ENCODE measurements at places on chromosomes 13 and 19. TPM values are rescaled to one million over a fixed set of nuclear protein-coding genes. Genes with fewer than 3 reads are reported as not detected.

GRCh38 chr13:33194820-33195692 is 90.5 kb downstream of the STARD13 start:
- DNase-seq, result no peak

DNA sequence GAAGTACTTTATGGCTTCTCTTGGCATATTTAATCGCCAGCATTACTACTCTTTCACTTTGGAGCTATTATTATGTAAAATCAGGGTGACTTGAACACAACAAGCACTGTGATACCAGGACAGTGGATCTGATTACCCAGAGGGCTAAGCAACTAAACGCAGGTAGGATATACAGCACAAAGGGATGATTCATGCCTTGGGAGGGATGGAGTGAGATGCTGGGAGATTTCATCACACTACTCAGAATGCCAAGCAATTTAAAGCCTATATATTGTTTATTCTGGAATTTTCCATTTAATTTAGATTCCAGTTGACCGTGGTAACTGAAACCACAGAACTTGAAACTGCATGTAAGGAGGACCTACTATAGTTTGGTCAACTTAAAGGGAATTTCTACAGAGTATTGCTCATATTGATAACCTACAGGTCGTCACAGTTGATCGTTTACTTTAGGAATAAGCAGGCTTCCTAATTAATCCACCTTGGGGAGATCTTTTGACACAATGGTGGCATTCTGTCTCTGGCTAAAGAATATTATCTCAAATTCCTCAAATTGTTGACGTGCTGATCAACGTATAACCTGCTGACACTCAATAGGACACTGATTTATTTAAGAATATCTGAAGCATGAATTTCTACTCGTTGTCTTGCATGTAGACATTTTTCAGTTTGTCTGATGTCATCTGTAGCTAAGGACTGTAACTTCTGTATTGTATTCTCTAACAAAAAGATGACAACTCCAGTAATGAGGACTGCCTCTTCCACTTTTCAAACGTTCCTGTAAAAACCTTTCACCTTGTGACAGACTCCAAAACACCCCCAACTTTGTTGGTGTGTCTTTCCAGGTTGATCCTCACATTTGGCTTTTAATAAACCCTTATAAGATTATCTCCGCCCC is 254.2 kb downstream of the GPC5 start:
- DNase-seq, result peak; percentile 10

DNA sequence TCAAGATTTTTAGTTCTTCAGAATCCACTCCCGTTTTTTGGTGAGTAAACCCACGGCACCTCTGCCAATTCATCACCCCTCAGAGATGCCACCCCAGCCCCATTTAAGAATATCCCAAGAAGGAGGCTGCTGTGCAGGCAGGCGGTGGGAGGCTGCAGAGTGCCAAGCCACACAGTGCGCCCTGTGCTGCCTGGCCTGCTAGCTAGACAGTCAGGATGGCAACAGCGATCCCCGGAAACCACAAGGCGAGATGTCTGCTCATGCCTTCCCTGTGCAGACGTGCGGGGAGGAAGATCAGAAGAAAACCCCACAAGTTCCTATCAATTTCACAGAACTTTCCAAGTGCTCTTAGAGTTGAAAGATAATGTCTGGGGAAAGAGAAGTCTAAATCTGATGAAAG is 64.8 kb upstream of the GPR183 start:
- no peak for DNase-seq

- peak; percentile 77 for DNase-seq
Observed at GRCh38 chr19:49473868-49474541, at the start of gene FLT3LG. TSS of gene FLT3LG (plus strand) at chr19:49474215. CDS start at chr19:49474640, 425 bp downstream.

GRCh38 chr19:19670070-19670551 is 1.5 kb downstream of the ZNF101 start:
- peak; percentile 88 for DNase-seq

- DNase-seq, result no peak
Observed at GRCh38 chr13:109096101-109096500, 466.7 kb downstream of the MYO16 start.

- peak; percentile 78 for DNase-seq
Observed at GRCh38 chr19:41352609-41353465, 885 bp downstream of the TGFB1 start.

DNA sequence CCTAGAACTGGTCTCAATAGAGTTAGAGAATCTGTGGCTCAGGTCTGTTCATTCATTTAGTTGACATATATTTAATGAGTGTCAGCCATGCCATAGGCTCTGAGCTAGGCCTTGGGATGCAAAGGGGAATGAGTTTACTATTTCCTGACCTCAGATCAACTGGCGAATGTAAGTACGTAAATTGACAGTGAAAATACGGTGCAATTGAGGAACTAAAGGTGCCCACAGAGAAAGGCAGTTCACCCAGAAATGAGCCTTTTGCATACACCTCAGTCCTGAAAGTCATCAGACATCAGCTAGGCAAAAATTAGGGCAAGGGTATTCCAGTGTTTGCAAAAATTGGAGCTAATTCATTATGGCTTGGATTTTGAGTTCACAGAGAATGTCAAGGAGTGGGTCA is 20.6 kb upstream of the UPF3A start:
- DNase-seq, result no peak

- no peak for DNase-seq
Observed at GRCh38 chr19:43797556-43797955, 4.7 kb downstream of the LYPD5 start.

DNA sequence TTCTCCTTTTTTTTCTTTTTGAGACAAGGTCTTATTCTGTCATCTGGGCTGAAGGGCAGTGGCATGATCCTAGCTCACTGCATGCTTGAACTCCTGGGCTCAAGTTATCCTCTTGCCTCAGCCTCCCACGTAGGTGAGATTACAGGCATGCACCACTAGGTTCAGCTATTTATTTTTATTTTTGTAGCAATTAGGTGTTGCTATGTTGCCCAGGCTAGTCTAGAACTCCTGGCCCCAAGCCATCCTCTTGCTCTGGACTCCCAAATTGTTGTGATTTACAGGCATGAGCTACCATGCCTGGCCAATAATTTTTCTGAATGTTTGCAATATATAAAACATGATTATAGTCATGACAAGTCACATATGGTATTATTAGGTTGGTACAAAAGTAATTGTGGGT is 161.1 kb upstream of the ATXN8OS start:
- DNase-seq, result peak; percentile 5

DNA sequence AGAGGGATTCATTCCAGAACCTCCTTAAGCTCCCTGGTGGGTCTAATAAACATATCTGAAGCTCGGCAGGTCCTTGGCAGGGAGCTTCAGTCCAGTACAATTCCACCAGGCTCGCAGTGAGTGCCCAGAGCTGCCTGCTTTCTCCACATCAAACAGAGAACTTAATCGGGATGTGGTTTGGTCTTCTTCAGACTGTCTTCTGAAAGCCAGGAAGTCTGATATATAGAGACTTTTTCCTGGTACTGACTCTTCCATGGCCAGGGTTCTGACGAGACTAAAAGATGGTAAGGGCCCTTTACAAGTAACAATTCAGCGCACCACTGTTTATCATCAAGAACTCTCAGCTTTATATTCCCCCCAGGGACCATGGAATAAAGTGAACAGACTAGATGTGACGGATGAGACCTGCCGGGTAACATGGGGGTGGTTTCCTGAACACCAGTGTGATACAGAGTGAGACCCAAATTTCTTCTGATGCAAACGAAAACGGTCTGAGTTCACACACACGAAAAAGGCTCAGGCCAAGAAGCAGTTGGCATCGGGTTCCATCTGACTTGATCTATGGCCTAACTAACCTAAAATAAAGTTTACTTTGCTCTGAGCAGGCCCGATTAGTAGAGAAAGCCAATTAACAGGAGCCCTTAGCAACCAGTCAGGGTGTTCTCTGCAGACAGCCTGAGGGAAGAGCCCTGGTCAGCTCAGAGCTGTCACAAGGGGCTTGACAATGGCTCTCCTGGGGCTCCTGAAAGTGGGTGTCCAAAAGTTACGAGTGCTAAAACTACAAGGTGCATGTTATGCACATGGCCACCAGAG is 29.0 kb downstream of the RANBP3 start:
- no peak for DNase-seq

- no peak for DNase-seq
Observed at GRCh38 chr13:98059276-98059675, 83.6 kb upstream of the FARP1 start.

DNA sequence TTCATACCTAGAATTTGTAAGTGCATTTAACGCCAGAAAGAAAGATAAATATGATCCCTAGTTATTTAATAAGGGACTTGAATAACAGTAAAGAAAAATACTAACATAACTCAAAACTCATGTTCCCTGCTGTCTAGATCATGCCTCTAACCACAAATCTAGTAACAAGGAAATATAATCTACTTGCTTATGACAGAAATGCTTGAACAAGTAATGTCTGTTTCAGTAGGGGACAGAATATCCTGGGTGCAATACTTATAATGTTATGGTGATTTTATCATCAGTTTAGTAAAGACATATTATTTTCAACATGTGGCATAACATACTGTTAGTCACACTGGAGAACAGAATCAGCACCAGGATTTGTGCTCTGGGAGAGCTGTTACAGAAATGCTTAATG is 861.9 kb upstream of the SLITRK1 start:
- no peak for DNase-seq

- no peak for DNase-seq
Observed at GRCh38 chr19:54614726-54615125, 15.6 kb upstream of the LILRB1 start.

- no peak for DNase-seq
Observed at GRCh38 chr13:30869491-30869890, 36.6 kb upstream of the MEDAG start.

- no peak for DNase-seq
Observed at GRCh38 chr19:42150364-42150763, 18.1 kb upstream of the POU2F2 start.

DNA sequence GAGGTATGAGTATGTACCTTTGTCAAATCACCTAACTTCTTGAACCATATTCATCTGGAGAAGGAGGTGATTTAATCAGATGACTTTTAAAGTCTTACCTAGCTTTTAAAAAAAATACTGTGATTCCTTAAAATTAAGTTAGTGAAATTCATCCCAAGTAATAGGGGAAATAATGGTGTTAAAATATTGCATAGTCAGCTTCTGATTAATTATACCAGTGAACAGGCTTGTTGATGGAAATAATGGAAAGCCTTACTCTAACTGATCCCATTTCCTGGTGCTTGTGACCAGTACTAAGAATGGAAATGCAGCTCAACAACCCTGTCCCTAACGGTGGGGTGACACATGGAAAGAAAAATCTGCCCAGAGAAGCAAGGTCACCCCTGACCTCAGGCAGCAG is 130.7 kb downstream of the CDK8 start:
- no peak for DNase-seq

GRCh38 chr19:11658970-11659369 is 61.7 kb downstream of the ZNF627 start:
- DNase-seq, result no peak

- DNase-seq, result no peak
Observed at GRCh38 chr19:18089726-18090125, 3.0 kb upstream of the IL12RB1 start.

- DNase-seq, result no peak
Observed at GRCh38 chr13:64397701-64398100, 2832.4 kb downstream of the PCDH9 start.

GRCh38 chr13:102580552-102581169 is 16.1 kb upstream of the TPP2 start:
- DNase-seq, result peak; percentile 86

DNA sequence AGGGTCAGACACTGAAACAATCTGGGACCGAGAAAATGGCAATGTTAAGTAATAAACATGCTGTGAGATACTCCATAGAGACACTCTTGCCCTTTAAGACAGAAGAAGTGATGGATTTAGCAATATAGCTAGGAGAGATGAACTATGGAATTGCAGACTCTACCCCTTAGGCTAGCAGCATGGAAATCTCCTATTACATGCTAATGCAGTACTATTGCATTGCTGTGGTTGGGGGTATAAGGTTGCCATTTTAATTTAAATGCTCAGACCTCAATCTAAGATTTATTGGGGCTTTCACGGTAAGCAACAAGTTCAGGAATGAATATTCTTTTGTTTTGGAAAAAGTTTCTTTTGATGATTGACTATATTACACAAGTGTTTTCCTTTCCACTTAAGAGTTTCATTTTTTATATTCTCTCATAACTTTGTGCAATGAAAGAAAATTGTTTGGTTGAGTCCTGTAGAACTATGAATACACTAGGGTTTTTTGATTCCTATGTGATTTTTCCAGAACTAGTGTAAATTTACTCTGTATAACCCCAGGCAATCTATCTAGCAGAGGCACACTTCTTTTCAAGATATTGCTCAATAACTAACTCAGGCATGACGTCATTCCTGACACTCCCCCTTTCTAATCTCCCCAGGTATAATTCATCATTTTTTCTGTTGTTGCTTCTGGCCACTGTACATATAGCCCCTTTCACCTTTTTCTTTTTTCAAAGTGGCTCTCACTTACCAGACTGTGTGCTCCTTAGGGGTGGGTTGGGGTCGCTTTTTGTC is 394.7 kb upstream of the KLF12 start:
- DNase-seq, result no peak

- no peak for DNase-seq
Observed at GRCh38 chr19:50790922-50791467, 780 bp downstream of the ACP4 start.

GRCh38 chr19:50711805-50712204 is 7.8 kb downstream of the SHANK1 start:
- DNase-seq, result no peak

DNA sequence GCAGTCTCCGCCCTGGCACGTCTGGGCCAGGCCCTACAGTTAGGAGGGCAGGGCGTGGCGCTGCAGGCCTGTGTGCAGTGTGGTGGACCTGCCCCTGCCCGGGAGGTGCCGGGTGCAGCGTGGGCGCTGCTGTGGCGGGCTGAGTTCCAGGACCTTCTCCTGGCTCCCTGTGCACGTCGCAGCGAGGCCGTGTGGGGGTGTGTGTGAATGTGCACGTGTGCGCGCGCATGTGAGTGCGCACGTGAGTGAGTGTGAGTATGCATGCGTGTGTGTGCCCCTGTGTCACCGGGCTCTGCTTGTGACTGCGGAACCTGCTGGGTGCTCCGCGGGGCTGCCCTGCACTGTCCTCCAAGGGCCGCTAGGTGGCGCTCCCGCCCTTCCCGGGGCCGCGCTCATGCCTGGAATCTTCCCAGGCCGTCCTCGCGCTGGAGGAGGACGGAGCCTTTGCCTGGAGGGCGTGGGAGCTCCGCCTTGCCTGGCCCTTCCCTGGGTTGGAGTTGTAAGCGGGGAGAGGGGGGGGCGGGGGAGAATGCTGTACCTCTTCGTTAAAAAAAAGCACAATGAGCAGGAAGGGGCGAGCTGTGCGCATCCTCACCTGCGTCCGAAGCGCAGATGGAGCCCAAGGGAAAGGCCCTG is 79.3 kb downstream of the KDM4B start:
- peak; percentile 86 for DNase-seq

GRCh38 chr13:61084988-61085387 is 330.7 kb downstream of the PCDH20 start:
- DNase-seq, result no peak

GRCh38 chr19:15296353-15296752 is 36.0 kb downstream of the BRD4 start:
- DNase-seq, result no peak

GRCh38 chr19:17718550-17718946 is 732 bp upstream of the MAP1S start:
- no peak for DNase-seq

SLC8A2 gene
- polyA plus RNA-seq, result 0.86 TPM

TNFAIP8L1 gene
- polyA plus RNA-seq, result 2.7 TPM

S1PR4 gene
- polyA plus RNA-seq, result not detected

TEKTIP1 gene
- polyA plus RNA-seq, result 0.50 TPM

APOE gene
- polyA plus RNA-seq, result 1,232 TPM

SOX21 gene
- 2.3 TPM for polyA plus RNA-seq

SERPINE3 gene
- polyA plus RNA-seq, result 0.31 TPM

TEX26 gene
- not detected for polyA plus RNA-seq

ZNF154 gene
- 5.1 TPM for polyA plus RNA-seq

PRDX2 gene
- polyA plus RNA-seq, result 346 TPM

IGSF23 gene
- not detected for polyA plus RNA-seq

CCDC106 gene
- polyA plus RNA-seq, result 19.9 TPM

MTIF3 gene
- polyA plus RNA-seq, result 152 TPM

ZNF417 gene
- 6.0 TPM for polyA plus RNA-seq

KLK12 gene
- not detected for polyA plus RNA-seq

Data from GM23338 (cell line).